Activated T-cell treated with anti-CD3 and anti-CD28 coated beads, Interleukin-2, amount 50 U/mL, for 72 hours (primary cell): ENCODE measurements at places on chromosomes 4 and X.

DNA sequence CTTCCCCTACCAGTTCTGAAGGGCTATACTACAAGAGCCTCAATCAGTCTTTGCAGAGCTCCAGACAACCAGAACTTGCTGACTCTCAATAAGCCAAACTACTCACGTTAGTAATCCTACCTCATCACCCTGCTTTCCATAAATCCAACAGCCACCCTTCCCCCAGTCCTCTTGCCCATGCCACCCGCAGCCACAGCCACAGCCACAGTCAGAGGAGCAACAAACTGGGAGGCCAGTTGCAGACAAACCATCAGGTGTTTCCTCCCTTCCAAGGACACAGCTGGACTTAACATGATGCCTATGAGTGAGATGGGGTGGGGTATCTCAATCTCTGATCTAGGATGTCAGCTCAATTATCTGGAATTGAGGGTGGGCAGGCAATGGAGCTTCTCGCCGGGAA lies 1.0 kb downstream of the GABRA3 start:
- peaks cover 19% of the 10 kb centered on the region for H3K27me3 ChIP-seq
- H3K27ac ChIP-seq = no peak overlapping the region
- H3K4me3 ChIP-seq = no peak overlapping the region

DNA sequence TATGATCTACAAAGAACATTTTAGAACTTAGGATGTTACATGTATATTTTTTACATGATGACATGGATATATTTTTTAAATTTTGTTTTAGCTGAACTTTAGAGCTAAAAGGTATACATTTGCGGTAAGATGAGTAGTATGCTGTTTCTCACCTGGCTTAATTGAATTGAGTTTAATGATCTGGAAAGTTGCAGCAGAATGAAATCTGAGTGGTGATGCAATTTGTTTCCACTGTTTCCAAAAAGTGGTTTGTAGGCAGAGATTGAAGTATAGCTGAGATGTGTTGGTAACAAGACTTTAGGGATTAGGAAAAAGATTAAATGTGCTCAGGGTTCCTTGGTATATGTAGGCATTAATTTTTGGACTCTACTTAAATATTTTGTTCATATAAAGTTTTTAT lies 68.1 kb downstream of the HPF1 start:
- H3K4me3 ChIP-seq = no peak overlapping the region
- H3K27me3 ChIP-seq = no peaks in the 10 kb centered on the region
- no peaks in the 10 kb centered on the region for H3K36me3 ChIP-seq
- no peak overlapping the region for H3K27ac ChIP-seq

GRCh38 chr4:145546175-145546915 lies 64.7 kb downstream of the SMAD1 start:
- H3K4me3 ChIP-seq = no peak overlapping the region
- H3K27ac ChIP-seq = no peak overlapping the region
- DNase-seq = no peak
- no peaks in the 10 kb centered on the region for H3K36me3 ChIP-seq
- H3K4me1 ChIP-seq = peaks cover 6% of the 10 kb centered on the region
- H3K27me3 ChIP-seq = no peaks in the 10 kb centered on the region

- peak overlapping the region; percentile 94 for H3K27ac ChIP-seq
- H3K36me3 ChIP-seq = peaks cover 2% of the 10 kb centered on the region
- H3K27me3 ChIP-seq = no peaks in the 10 kb centered on the region
- no peak for DNase-seq
These were observed 57.5 kb upstream of the ZCCHC13 start for GRCh38 chrX:74246524-74246923.
